ENCODE measurements at places on chromosomes 12 and 14. TPM values are rescaled to one million over a fixed set of nuclear protein-coding genes. Genes with fewer than 3 reads are reported as not detected.

- peak; percentile 47 for DNase-seq
- H3K27ac ChIP-seq: no peak overlapping the region
- H3K27me3 ChIP-seq: peaks cover 9% of the 10 kb centered on the region
- H3K4me1 ChIP-seq: no peaks in the 10 kb centered on the region
Measured at GRCh38 chr14:81062816-81063215, 107.4 kb downstream of the TSHR start.

GRCh38 chr12:4025181-4026019 lies 152.2 kb upstream of the PARP11 start:
- H3K4me3 ChIP-seq: no peak overlapping the region
- H3K27ac ChIP-seq: no peak overlapping the region
- no peaks in the 10 kb centered on the region for H3K36me3 ChIP-seq
- DNase-seq: no peak
- H3K27me3 ChIP-seq: peaks cover 4% of the 10 kb centered on the region
- H3K4me1 ChIP-seq: peaks cover 23% of the 10 kb centered on the region

DNA sequence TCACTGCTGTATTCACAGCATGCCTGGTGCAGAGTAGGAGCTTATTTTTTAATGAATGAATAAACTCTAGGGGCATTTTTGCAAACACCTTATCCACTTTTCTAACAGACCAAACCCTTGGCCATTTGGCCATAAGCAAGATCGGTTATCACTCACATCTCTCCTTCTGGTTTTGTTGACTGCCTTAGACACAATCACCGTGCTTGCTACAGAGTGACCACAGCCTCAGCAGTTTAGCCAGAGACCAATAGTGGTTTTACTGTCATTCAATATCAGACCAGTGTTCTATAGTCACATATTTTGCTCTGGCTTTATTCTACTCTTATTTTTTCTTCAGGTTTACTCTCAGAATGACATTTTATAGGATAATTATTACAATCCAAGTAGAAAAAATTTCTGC lies 2.2 kb downstream of the KLRB1 start:
- no peak for DNase-seq
- H3K27ac ChIP-seq: peak overlapping the region; percentile 14
- peaks cover 36% of the 10 kb centered on the region for H3K4me1 ChIP-seq
- peaks cover 37% of the 10 kb centered on the region for H3K36me3 ChIP-seq

DNA sequence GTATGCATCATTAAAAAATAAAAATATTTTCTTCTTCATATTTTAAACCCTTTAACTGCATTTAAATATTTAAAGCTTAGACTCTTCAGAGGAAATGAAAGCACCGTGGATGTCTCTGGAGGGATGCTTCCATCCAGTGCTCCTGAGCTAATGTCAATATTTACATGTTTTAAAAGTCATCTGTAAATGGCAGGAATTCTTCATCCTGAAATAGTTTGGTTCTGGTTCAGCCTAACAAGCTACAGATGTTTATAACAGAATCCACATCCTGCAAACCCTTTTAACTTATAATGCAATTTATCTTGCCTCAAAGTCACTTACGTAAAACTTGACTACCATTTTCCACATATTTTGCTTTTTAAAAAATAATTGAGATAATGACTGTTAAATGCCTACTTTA lies 1207.3 kb downstream of the SLC16A7 start:
- DNase-seq: no peak
- no peaks in the 10 kb centered on the region for H3K36me3 ChIP-seq
- H3K27me3 ChIP-seq: no peaks in the 10 kb centered on the region
- H3K27ac ChIP-seq: no peak overlapping the region
- no peaks in the 10 kb centered on the region for H3K4me1 ChIP-seq

DNA sequence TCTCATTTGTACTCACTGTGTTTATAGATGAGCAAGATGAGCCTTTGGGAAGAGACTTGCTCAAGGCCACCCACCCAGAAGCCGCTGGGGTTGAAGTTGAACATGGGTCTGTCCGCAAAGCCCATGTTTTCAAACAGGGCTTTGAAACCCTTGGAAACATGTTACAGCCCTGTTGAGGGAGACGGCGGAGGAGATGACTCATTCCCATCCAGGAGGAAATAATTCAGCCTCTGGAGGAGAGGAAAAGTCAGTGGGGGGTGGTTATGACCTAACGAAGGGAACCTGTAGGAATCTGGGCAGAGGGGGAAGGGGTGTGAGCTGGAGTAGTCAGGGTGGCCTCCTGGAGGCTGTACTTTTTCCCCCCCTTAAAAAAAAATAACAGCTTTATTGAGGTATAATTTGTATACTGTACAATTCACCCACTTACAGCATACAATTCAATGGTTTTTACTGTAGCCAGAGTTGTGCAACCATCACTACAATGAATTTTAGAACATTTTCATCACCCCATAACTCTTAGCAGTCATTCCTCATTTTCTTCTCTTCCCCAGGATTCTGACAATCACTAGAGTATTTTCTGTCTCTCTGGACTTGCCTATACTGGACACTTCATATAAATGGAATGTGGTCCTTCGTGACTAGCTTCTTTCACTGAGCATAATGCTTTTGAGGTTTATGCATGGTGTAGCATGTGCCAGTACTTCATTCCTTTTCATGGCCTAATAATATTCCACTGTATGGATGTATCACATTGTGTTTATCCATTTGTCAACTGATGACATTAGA lies 1.9 kb upstream of the RIN3 start:
- peaks cover 38% of the 10 kb centered on the region for H3K4me1 ChIP-seq
- no peak overlapping the region for H3K4me3 ChIP-seq
- no peak for DNase-seq
- no peak overlapping the region for H3K27ac ChIP-seq
- H3K27me3 ChIP-seq: peaks cover 12% of the 10 kb centered on the region

DNA sequence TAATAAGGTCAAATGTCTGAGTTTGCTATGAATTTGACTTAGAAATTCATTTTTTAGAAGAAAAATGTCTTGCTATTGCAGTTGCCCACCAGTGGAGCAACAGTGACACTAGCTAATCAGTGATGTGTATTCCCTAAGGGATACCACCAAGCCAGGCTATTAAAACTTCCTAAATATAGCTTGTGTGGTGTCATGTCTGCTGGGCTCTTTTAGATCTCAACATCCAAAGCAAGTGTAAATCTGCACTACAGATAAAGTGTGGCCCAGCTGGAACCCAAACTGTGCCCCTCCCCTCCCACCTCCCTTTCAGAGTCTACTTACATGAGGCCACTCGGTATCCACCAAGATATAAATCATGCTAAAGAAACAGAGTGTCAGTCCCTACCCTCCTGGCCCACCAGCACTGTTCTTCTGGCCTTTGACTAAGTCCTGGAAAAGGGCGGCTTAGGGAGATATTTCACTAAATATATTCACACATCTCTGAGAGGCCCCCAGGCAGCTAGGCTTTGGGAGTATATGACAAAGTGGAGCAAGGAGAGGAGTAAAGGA lies 53.8 kb downstream of the SLC35F4 start:
- no peak for DNase-seq
- no peak overlapping the region for H3K27ac ChIP-seq
- no peaks in the 10 kb centered on the region for H3K27me3 ChIP-seq

DNA sequence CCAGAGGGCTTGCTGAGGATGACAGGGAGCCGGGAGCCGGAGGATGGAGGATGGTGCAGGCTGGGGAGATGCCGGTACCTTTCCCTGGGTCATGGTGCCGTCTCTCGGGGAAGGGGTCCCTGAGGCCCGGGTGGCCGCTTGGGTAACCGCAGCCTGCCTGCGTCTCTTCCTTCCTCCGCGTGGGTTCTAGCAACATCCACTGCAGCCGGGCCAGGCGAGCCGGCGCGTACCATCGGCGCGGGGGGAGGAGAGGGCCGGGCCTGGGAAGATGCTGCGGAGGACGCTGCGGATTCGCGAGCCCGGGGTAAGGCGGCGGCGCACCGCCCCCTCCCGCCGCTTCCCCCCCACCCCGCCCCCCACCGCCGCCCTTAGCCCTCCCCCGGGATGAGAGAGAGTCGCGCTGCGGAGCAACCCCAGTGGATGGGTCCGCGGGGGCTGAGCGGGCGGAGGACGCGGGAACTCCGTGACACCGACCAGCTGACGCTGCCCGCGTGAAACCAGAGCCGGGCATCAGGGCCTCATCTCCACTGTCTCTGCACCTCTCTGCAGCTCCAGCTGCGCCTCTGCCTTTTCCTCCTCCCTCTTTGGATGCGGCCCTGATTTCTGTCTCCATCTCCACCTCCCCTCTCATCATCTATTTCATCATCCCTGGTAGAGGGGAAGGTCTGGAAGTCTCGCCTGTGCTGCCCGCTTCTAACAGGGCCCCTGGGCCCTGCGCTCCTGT lies at the start of gene FAIM2:
Gene FAIM2 (minus strand): TSS at position 201 of the 724 bp plus-strand sequence. CDS start 108 bp downstream, at position 93.
- peak; percentile 62 for DNase-seq
- peaks cover 10% of the 10 kb centered on the region for H3K4me1 ChIP-seq
- peaks cover 30% of the 10 kb centered on the region for H3K27me3 ChIP-seq
- peak within 1 kb of the TSS; percentile 56 for H3K4me3 ChIP-seq

- peak; percentile 88 for DNase-seq
- no peaks in the 10 kb centered on the region for H3K27me3 ChIP-seq
- H3K4me3 ChIP-seq: peak overlapping the region; percentile 6
- peaks cover 46% of the 10 kb centered on the region for H3K4me1 ChIP-seq
- peaks cover 17% of the 10 kb centered on the region for H3K36me3 ChIP-seq
Measured at GRCh38 chr12:9797722-9798619, 29.3 kb upstream of the KLRF1 start.

GRCh38 chr14:77187649-77188012 lies 6.0 kb downstream of the TMEM63C start:
- H3K4me1 ChIP-seq: peaks cover 12% of the 10 kb centered on the region
- no peaks in the 10 kb centered on the region for H3K36me3 ChIP-seq
- H3K27ac ChIP-seq: no peak overlapping the region
- no peak overlapping the region for H3K4me3 ChIP-seq
- peaks cover 41% of the 10 kb centered on the region for H3K27me3 ChIP-seq

DNA sequence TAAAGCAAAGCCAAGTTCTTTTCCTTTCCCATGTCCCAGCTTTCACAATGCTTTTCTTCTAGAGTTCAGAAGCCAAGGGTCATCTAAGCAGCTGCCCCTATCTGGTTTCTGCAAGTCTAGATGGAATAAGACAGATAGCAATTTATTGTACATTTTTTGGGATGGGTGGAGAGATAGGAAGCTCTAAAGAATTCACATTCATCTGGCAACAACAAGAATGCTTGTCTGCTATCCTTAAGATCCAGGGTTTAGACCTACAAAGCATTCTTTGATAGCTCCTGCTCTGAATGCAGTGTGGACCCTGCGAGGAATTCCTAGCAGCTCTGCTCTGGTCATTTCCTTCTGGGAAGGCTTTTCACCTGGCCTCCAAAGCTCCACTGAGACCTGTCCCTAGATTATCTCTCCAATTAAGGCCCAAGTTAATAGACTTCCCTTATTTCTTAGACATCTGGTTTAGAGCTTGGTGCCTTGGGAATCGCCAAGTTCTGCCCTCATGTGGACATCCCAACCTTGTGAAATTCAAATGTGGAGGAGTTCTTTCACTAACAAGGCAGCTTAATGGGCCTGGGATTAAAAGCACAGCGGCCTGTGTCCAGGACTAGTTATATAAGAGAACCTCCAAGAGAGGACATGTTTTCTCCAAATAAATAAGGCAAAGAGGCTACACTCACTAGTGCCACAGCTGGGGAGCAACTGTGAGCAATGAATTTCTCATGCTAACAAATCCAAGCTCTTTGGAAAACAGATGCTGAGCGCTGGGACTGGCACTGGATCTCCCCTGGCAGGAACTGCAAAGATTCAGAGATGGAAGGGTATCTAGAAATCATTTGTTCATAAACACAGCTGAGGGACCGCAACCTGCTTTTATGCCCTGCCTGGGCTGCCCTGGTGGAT lies 384.5 kb upstream of the DDHD1 start:
- DNase-seq: no peak
- no peaks in the 10 kb centered on the region for H3K36me3 ChIP-seq
- H3K4me1 ChIP-seq: peaks cover 4% of the 10 kb centered on the region
- peaks cover 4% of the 10 kb centered on the region for H3K27me3 ChIP-seq
- no peak overlapping the region for H3K27ac ChIP-seq

- peaks cover 47% of the 10 kb centered on the region for H3K36me3 ChIP-seq
- no peaks in the 10 kb centered on the region for H3K27me3 ChIP-seq
- peak overlapping the region; percentile 91 for H3K4me3 ChIP-seq
- DNase-seq: no peak
- H3K27ac ChIP-seq: peak overlapping the region; percentile 94
Measured at GRCh38 chr12:6494258-6494743, 399 bp downstream of the NCAPD2 start.

DNA sequence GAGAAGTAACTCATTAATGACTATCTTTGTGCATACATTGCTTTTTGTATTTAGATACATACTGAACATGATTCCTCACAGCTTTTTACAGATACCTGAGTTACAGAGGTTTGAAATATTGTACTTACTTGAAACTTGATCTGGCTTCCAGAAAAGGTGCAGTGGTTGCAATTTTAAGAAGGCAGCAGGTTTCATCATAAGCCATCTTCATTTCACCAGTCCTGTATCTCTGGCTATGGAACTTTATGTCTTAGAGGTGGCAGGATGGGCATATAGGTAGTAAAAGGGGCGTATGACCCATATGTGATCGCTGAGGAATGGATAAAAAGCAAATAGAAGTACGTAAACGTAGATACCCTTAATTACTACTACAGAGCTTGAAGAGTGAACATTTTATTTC lies 13.7 kb downstream of the ZBTB1 start:
- H3K4me3 ChIP-seq: no peak overlapping the region
- H3K27ac ChIP-seq: no peak overlapping the region
- peaks cover 40% of the 10 kb centered on the region for H3K4me1 ChIP-seq

GRCh38 chr12:12561371-12562015 lies 1.2 kb downstream of the DUSP16 start:
- H3K36me3 ChIP-seq: peaks cover 28% of the 10 kb centered on the region
- H3K4me1 ChIP-seq: peaks cover 43% of the 10 kb centered on the region
- peak; percentile 65 for DNase-seq

GRCh38 chr12:12527820-12528296 lies 34.8 kb downstream of the DUSP16 start:
- H3K27me3 ChIP-seq: no peaks in the 10 kb centered on the region
- peaks cover 30% of the 10 kb centered on the region for H3K4me1 ChIP-seq
- peak overlapping the region; percentile 65 for H3K27ac ChIP-seq
- peaks cover 14% of the 10 kb centered on the region for H3K36me3 ChIP-seq

- peaks cover 16% of the 10 kb centered on the region for H3K36me3 ChIP-seq
- H3K27ac ChIP-seq: peak overlapping the region; percentile 95
- no peaks in the 10 kb centered on the region for H3K27me3 ChIP-seq
- peaks cover 32% of the 10 kb centered on the region for H3K4me1 ChIP-seq
Measured at GRCh38 chr12:12563290-12563928, 746 bp upstream of the DUSP16 start.

DNA sequence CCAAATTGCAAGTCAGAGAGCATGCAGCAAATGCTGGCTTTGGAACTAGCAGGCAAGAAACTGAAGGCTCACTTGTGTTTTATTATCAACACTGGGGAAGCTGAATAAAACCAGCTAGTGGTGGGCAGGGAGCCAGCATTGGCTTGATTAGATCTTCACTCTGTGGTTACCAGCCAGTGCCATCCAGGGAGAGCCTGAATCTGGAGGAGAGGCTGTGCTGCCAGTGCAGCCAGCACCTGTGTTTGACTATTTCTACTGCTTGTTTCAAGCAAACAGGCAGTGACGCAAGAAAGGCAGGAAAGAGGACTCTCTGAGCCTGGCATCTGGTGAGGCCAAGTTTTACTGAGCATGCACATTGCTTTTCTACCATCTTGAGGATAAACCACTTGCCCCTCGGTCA lies 247.0 kb downstream of the PHLDA1 start:
- no peak for DNase-seq
- H3K27ac ChIP-seq: no peak overlapping the region
- H3K4me1 ChIP-seq: peaks cover 18% of the 10 kb centered on the region
- no peak overlapping the region for H3K4me3 ChIP-seq
- peaks cover 2% of the 10 kb centered on the region for H3K27me3 ChIP-seq

Gene DDX24
- total RNA-seq: 244 TPM

Gene ACSS3
- not detected for total RNA-seq

Gene CCDC38
- total RNA-seq: 0.50 TPM

Gene ASB2
- total RNA-seq: 177 TPM

Gene TMEM63C
- total RNA-seq: 0.50 TPM

Gene IL22
- total RNA-seq: 0.61 TPM

Gene MYBPC1
- not detected for total RNA-seq

Gene KRT82
- not detected for total RNA-seq

Data from activated CD8-positive, alpha-beta memory T cell treated with anti-CD3 and anti-CD28 coated beads, Interleukin-2, amount 10 ng/mL, durations not matched to agents 7 days and 5 days (primary cell).